Left ventricle myocardium superior (tissue), 1 donor: ENCODE measurements at places on chromosomes 1 and 21.

GRCh38 chr1:5648410-5649165, 343.6 kb downstream of the NPHP4 start:
- DNase-seq, result no peak

GRCh38 chr21:16085421-16085820, 355.6 kb downstream of the USP25 start:
- DNase-seq, result no peak

DNA sequence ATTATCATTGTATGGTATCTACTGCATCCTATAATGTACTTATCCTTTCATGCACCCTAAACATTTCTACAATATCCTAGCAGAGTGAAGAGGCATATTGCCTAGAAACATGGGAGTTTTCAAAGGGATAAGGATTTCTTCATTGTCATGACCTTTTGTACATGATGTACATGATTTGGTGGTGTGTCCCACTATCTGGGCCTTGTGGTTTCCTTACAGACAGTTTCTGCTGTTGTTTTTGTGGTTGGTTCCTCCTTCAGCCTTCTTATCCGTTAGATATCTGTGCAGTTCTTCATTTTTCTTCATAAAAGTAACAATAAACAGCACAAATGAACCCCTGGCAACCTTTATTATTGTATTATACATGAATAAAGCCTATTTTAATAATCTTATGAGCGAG, 70.4 kb upstream of the BACH1 start:
- DNase-seq, result no peak

GRCh38 chr1:202968895-202969295, 1.8 kb upstream of the CYB5R1 start:
- DNase-seq, result no peak
